ENCODE measurements at places on chromosomes 13 and 19.
A peak's percentile ranks its signal among the peaks of the same experiment; 100 is the strongest.

- DNase-seq = no peak
Observed at GRCh38 chr13:112781881-112782361, 92.1 kb downstream of the ATP11A start.

DNA sequence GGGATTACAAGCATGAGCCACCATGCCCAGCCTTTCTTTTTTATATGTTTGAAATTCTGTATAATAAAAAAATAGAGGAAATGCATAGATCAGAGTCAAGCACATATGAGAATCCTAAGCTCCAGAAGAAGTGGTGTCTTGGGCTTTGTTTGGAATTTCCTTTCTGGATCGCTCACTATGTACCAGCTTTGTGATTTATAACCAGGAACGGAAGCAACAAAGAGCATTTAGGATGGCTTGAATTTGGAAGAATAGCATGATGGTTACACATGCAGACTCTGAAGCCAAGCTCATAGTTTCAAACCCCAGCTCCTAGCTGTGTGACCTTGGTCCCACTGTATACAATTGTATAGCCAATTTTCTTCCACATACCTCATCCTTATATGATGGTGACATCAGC, 28.0 kb upstream of the SLC15A1 start:
- no peak for DNase-seq

- no peak for DNase-seq
Observed at GRCh38 chr13:33026489-33027152, 10.4 kb downstream of the KL start.

DNA sequence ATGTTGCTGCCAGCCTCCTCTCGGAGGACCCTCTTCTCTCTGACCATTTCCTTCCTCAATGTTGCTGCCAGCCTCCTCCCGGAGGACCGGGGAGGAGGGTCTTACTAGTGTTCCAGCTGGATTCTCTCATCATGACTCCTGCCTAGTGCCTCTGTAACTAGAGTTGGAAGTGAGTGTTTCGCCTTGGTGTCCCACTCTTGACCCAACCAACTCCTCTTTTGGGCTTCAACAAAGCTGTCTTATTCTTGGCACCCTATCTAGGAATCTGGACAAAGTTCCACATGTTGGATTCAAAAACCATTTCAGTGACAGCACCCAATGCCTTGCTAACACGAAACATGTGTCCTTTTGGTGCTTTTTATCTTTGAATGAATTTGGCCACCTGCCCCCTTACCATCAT, 165.4 kb downstream of the GPC5 start:
- DNase-seq = no peak

GRCh38 chr13:21458451-21458812, 671 bp downstream of the ZDHHC20 start:
- DNase-seq = peak; percentile 13

GRCh38 chr13:45865414-45865813, 13.9 kb upstream of the SIAH3 start:
- DNase-seq = no peak

- no peak for DNase-seq
Observed at GRCh38 chr13:73940098-73940497, 194.1 kb downstream of the KLF12 start.

- peak; percentile 95 for DNase-seq
Observed at GRCh38 chr13:98216135-98216565, 39.1 kb upstream of the RNF113B start.

DNA sequence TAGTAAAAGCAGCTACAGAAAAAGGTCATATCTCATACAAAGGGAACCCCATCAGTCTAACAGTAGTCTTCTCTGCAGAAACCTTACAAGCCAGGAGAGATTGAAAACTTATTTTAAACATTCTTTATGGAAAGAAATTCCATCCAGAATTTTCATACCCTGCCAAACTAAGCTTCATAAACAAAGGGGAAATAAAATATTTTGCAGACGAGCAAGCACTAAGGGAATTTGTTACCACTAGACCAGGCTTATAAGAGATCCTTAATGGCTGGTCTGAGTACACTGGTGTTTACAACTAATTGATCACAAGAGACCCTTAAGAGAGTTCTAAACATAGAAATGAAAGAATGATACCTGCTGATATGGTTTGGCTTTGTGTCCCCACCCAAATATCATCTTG, 128.6 kb upstream of the TNFSF11 start:
- no peak for DNase-seq

DNA sequence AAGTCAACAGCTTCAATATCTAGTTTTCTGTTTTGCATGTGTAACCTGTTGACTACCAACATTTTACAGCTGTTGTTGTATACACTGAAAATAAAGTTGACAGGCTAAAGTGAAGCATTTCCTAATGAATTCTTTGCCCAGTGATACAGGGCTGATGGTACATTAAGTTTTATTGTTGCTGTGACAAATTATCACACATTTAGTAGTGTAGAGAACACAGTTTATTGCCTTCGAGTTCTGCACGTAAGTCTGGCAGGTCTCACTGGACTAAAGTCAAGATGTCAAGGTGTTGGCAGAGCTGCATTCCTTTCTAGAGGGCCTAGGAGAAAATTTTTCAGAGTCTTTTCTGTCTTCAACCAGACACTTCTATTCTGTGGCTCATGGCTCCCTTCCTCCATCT, 184.2 kb downstream of the SLITRK6 start:
- DNase-seq = no peak

DNA sequence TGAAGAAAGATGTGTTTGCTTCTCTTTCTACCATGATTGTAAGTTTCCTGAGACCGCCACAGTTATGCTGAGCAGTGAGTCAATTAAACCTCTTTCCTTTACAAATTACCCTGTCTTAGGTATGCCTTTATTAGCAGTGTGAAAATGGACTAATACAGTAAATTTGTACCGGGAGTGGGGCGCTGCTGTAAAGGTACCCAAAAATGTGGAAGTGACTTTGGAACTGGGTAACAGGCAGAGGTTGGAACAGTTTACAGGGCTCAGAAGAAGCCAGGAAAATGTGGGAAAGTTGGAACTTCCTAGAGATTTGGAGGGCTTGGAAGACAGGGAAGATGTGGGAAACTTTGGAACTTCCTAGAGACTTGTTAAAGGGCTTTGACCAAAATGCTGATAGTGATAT, 9.2 kb upstream of the PDS5B start:
- DNase-seq = no peak

DNA sequence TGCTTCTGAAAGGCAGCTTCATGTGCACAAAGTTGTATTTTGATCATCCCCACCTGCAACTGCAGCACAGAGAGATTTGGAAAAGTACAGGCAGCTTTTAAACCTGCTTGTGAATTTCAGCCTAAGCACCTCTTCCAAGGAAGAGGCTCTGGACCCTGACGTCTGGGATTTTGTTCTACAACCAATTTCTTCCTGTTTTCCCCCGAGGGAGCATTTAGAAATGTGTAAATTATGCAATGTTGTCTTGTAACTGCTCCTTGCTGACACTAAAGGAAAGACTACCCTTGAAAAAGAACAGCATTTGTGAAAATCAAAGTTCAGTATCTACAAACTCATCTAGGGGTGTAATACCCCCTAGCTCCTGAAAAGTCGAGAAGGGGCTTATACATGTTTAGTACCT, 15.4 kb downstream of the MED26 start:
- peak; percentile 50 for DNase-seq

DNA sequence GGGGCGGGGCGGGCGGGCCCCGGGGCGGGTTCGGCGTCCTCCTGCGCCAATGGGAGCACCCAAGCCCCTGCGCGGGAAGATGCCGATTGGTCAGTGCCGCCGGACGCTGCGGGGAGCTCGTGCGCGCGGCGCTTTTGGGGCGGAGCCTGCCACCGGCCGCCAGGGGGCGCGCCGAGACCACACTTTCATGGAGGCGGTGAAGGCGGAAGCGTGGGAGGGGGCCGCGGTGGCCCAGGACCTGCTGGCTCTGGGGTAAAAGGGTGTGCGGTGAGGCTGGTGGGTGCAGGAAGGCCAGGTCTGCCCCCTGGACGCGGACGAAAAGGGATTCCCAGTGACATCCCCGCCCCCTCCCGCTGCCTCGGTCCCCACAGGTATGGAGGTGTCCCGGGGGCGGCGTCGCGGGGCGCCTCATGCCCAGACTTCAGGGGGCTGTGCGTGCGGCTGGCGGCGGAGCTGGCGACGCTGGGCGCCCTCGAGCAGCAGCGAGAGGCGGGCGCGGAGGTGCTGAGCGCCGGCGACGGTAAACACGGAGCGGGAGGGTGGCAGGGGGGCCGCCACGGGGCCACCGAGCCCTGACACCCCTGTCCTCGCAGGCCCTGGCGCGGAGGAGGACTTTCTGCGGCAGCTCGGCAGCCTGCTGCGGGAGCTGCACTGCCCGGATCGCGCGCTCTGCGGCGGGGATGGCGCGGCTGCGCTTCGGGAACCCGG, at the start of gene FAM98C:
FAM98C (plus strand) TSS at position 127 of the 708 bp plus-strand sequence; CDS start at position 188, 61 bp downstream.
- DNase-seq = peak; percentile 97

GRCh38 chr19:10390652-10391286, 10.4 kb upstream of the TYK2 start:
- DNase-seq = peak; percentile 84

DNA sequence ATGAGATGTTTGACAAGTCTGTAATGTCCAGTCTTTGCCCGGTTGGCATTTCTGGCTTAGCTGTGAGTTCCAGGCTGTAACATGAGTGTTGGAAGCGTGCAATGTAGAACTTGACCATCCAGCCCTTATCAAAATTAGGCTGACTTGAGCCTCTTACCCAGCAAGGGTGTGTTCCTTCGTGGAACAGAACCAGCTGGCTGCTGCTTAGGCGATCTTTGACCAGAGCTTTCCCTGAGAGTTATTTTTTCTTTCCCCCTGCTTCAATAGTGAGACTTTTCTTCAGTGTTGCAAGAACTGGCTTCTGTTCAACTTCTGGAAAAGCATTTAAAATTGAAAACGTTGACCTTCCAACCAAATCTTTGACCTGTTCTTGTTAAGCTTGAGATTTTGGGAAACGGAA, 6.5 kb downstream of the TNFSF13B start:
- DNase-seq = peak; percentile 11

- DNase-seq = no peak
Observed at GRCh38 chr13:102273111-102273510, 128.7 kb downstream of the FGF14 start.

- DNase-seq = no peak
Observed at GRCh38 chr19:35751839-35752745, 3.7 kb downstream of the LIN37 start.

- peak; percentile 98 for DNase-seq
Observed at GRCh38 chr19:1241417-1242095, at the start of gene ATP5F1D. Gene ATP5F1D, plus strand, starts transcription at chr19:1241751. Its CDS starts 100 bp downstream, at chr19:1241851.

DNA sequence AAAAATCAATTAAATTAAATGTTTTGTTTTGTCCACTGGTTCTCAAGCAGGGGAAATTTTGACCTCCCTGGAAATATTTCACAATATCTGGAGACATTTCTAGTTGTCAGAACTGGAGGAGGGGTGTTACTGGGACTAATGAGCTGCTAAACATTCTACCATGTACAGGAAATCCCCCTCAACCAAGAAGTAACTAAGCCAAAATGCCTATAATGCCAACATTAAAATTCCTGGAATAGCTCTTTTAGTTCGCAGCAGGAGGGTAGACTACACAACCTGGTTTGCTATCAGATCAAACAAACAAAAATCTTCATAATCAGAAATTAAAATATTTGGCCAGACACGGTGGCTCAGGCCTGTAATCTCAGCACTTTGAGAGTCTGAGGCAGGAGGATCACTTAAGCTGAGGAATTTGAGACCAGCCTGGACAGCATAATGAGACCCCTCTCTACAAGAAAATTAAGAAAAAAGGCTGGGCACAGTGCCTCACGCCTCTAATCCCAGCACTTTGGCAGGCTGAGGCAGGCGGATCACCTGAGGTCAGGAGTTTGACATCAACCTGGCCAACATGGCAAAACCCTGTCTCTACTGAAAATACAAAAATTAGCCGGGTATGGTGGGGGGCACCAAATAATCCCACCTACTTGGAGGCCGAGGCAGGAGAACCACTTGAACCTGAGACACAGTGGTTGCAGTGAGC, 13.7 kb upstream of the SMARCA4 start:
- DNase-seq = peak; percentile 76

DNA sequence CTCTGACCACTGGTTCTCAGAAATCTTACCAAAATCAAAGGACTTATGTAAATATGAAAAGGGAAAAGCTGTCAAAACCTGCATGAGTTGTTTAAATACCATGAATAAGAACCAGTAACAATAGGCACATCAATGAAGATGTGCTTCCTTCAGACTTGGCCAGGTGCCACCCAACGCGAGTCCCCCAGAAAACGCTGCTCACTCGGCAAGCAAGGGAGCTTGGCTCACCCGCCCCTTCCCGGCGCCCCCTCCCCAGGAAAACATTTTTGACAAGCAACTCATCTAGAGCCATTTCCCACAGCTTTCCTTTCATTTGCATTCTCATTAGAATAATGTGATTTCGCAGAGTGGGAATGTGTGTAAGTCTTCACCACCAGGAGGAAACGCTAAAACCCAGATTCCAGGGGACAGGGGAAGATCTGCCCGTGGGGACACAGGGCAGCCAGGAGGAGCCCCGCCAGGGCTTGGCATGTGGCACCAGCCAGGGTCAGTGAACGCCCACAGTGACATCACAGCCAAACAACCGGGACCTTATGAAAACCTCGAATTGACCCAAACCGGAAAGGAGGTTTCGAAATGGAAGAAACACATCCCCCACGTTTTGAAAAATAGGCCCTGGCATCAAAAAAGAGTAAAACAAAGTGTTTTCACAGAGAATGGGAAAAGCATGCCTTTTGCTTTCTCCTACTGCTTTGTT, 366.2 kb upstream of the TSHZ3 start:
- DNase-seq = peak; percentile 5

DNA sequence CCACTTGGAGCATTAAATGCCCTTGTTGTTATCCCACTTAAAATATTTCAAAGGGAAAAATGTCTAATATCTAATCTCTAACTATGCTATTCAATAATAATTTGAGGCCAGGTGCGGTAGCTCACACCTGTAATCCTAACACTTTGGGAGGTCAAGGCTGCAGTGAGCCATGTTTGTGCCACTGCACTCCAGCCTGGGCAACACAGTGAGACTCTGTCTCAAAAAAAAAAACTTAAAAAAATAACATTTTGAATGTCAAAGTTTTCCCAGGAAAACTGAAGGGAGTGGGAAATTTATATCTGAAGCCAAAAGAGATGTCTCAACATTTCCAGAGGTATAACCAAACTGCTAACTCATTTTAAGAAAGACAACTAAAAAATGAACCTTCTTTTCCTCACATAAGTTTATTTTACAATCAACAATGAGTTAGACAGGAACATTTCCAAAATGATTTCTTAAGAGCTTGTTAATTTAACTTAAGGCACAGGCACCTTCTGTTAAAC, 47.9 kb downstream of the CAB39L start:
- DNase-seq = no peak

DNA sequence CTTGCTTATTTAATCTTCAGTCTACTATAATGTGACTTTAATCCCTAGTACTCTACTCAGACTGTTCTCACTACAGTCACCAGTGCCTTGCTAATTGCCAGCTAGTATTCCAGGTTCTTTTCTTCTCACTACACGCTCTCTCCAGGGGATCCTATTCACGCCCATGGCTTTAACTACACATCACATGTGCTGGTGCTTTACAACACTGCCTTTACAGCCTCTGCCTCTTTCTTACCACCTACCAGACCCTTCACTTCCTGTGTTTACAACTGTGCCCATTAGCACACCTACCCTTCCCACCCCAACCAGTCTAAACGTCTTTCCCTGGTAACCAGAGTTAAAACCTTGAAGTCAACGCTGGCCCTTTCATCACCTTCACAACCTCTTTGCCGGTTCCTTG, 249.5 kb downstream of the DNAJC15 start:
- no peak for DNase-seq

All from choroid plexus epithelial cell (primary cell).